ENCODE measurements at places on chromosomes 1 and 21.

DNA sequence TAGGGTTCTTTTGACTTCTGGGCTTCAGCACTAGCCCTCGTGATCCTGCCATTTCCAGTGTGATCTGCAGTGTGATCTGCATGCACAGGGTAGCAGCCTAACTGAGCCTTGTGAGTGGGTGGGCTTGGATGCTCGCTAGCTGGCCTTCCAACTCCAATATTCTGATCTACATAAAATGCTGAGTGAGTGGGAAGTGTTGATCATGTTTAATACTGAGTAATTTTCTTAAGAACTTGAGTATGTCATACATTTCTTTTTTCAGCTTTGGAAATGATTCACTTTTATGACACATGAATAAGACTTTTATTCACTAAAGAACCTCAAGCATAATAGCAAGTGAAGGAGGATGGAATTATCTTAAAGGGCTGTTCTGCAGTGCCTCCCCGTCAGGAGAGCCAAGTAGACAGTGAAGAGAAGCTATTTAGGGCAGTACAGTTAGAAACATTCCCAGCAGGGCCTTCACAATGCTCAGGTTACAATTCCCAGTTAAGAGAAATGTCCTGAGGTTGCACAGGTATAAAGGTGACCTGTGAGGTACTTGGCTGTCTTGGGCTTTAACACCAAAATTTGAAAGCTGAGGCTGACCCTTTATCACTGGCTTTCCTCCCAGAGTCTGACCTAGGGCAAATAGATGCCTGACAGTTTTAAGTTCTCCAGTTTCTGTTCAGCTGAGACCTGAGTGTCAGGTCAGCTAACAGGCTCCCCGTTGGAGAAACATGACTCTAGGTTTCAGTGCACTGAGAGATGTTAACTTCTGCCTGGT lies 29.1 kb upstream of the LRRC8C start:
- no peak overlapping the region for H3K27ac ChIP-seq
- no peaks in the 10 kb centered on the region for H3K27me3 ChIP-seq

GRCh38 chr1:226149806-226150205 lies 36.7 kb downstream of the ACBD3 start:
- no peaks in the 10 kb centered on the region for H3K4me1 ChIP-seq
- H3K27me3 ChIP-seq = no peaks in the 10 kb centered on the region
- no peak overlapping the region for H3K27ac ChIP-seq

- no peaks in the 10 kb centered on the region for H3K36me3 ChIP-seq
- no peak for DNase-seq
- H3K4me3 ChIP-seq = no peak overlapping the region
- H3K27ac ChIP-seq = no peak overlapping the region
Observed at GRCh38 chr1:96565546-96565945, 156.0 kb upstream of the PTBP2 start.

- no peaks in the 10 kb centered on the region for H3K4me1 ChIP-seq
- H3K27me3 ChIP-seq = no peaks in the 10 kb centered on the region
- no peaks in the 10 kb centered on the region for H3K36me3 ChIP-seq
- no peak overlapping the region for H3K27ac ChIP-seq
Observed at GRCh38 chr1:221794935-221795334, 53.0 kb upstream of the DUSP10 start.

- no peak overlapping the region for H3K4me3 ChIP-seq
- H3K4me1 ChIP-seq = no peaks in the 10 kb centered on the region
- no peaks in the 10 kb centered on the region for H3K36me3 ChIP-seq
- no peaks in the 10 kb centered on the region for H3K27me3 ChIP-seq
- DNase-seq = no peak
- H3K27ac ChIP-seq = no peak overlapping the region
Observed at GRCh38 chr1:110927484-110928075, 36.1 kb downstream of the LRIF1 start.

DNA sequence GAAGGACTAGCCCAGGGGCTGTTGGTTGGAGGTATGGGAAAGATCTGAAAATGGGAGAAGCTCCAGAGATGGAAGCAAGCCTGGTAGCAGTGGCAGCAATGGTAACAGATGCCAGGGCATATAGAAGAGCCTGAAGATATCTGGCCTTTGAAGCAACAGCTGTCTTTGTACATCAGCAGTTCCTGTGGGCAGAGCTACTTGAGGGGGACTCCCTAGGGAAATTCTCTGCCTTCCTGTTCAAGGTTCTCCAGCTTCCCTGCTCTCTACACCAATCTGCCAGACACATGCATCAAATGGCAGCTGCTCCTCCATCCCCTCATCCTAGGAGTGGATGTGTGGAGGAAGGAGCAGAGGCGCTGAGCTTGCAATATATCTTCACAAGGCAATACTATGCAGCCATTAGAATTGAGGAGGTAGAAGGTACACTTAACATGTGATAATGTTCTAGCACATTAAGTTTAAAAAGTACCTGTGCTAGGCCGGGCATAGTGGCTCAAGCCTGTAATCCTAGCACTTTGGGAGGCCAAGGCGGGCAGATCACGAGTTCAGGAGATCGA lies 2.2 kb downstream of the TMEM35B start:
- H3K4me3 ChIP-seq = no peak overlapping the region
- H3K36me3 ChIP-seq = peaks cover 14% of the 10 kb centered on the region
- H3K4me1 ChIP-seq = peaks cover 13% of the 10 kb centered on the region
- DNase-seq = no peak

DNA sequence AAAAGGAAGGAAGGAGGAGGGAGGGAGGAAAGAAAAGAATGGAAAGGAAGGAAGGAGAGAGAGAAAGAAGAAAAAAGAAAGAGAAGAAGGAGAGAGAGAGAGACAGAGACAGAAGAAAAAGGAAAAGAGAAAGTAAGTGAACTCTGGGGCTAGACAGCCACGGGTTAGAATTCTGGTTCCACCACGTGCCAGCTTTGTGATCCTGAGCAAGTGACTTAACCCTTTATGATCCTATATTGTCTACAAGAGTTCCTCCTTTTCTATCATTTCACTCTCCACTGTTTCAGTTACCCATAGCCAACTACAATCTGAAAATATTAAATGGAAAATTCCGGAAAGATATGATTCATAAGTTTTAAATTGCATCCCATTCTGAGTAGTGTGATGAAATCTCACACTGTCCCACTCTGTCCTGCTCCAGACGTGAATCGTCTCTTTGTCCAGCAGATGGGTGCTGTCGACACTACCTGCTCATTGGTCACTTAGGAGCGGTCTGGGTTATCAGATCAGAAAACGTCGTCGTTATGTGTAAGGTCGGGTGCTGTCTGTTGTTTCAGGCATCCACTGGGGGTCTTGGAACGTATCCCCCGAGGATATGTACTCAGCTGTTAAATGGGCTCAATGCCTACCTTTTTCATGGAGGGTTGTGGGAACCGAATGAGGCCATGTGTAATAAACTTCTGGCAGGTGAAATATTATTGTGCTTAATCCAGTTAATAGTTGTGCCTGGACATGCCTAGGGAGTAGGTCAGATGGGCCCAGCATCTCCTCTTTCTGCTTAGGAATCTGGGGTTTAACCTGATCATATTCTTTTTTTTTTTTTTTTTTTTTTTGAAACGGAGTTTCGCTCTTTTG lies 19.1 kb downstream of the TMEM51 start:
- no peak overlapping the region for H3K4me3 ChIP-seq
- H3K27me3 ChIP-seq = no peaks in the 10 kb centered on the region
- DNase-seq = no peak
- peak overlapping the region; percentile 92 for H3K27ac ChIP-seq

DNA sequence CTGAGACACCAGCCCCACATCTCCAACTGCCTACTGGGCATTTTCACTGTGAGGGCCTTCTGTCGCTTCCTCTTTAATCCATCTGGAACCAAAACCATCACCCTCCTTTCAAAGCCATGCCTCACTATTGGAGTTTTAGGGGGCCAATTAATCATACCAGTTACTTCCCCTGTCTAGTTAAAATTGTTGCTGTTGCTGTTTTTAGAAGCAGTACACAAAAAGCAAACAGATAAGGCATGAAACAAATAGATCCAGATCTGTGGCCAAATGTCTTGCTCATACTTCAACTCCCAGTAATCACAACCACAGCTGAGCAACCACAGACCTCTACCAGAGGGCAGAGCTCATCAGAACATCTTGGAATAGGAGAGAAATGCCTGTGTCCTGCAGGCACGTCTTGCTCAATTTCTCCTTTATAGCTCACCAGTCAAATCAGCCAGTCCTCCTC lies 133.8 kb upstream of the C1orf105 start:
- no peak for DNase-seq
- peaks cover 7% of the 10 kb centered on the region for H3K4me1 ChIP-seq
- H3K36me3 ChIP-seq = no peaks in the 10 kb centered on the region
- H3K27ac ChIP-seq = no peak overlapping the region

- H3K36me3 ChIP-seq = no peaks in the 10 kb centered on the region
- DNase-seq = no peak
- no peak overlapping the region for H3K27ac ChIP-seq
- H3K4me1 ChIP-seq = no peaks in the 10 kb centered on the region
- no peaks in the 10 kb centered on the region for H3K27me3 ChIP-seq
- H3K4me3 ChIP-seq = no peak overlapping the region
Observed at GRCh38 chr1:48524892-48525467, 53.0 kb upstream of the SPATA6 start.

DNA sequence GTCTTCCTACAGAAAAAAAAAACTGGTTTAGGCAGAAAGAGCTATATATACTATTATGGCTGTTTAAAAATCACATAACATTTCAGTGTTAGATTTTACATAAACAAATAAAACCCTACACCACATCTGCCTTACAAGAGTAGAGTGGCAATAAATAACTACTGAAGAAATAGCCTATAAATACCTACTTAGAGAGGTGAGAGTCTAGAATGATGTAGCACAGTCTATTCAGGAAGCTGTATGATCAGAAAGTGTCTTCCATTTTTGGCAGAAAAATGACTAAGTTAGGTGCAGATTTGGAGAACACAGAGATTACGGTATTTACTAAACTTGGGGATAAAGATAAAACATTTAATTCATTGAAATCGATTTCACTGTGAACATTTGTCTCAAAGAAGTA lies 75.5 kb downstream of the VAV3 start:
- no peaks in the 10 kb centered on the region for H3K4me1 ChIP-seq
- no peaks in the 10 kb centered on the region for H3K36me3 ChIP-seq
- H3K4me3 ChIP-seq = no peak overlapping the region
- no peaks in the 10 kb centered on the region for H3K27me3 ChIP-seq
- no peak for DNase-seq

- no peak overlapping the region for H3K4me3 ChIP-seq
- H3K27ac ChIP-seq = no peak overlapping the region
- no peaks in the 10 kb centered on the region for H3K36me3 ChIP-seq
- H3K4me1 ChIP-seq = peaks cover 21% of the 10 kb centered on the region
Observed at GRCh38 chr1:30527511-30528140, 195.8 kb downstream of the MATN1 start.

GRCh38 chr21:35120631-35121180 lies 71.6 kb upstream of the RUNX1 start:
- no peak for DNase-seq
- no peaks in the 10 kb centered on the region for H3K4me1 ChIP-seq
- H3K4me3 ChIP-seq = no peak overlapping the region

- no peak overlapping the region for H3K27ac ChIP-seq
- no peaks in the 10 kb centered on the region for H3K27me3 ChIP-seq
- no peak overlapping the region for H3K4me3 ChIP-seq
- H3K4me1 ChIP-seq = no peaks in the 10 kb centered on the region
Observed at GRCh38 chr1:204602111-204602579, 83.4 kb downstream of the LRRN2 start.

GRCh38 chr1:55658917-55659316 lies 443.8 kb upstream of the USP24 start:
- H3K4me3 ChIP-seq = no peak overlapping the region
- no peak overlapping the region for H3K27ac ChIP-seq
- no peaks in the 10 kb centered on the region for H3K4me1 ChIP-seq
- no peaks in the 10 kb centered on the region for H3K27me3 ChIP-seq

- no peak overlapping the region for H3K4me3 ChIP-seq
- no peak overlapping the region for H3K27ac ChIP-seq
- no peaks in the 10 kb centered on the region for H3K27me3 ChIP-seq
- H3K4me1 ChIP-seq = peaks cover 3% of the 10 kb centered on the region
- no peak for DNase-seq
Observed at GRCh38 chr1:24596401-24596880, 40.6 kb downstream of the NCMAP start.

All from RWPE2 (cell line).